Left lung (tissue), 14 donors: ENCODE measurements at places on chromosomes 1 and 21. TPM values are rescaled to one million over a fixed set of nuclear protein-coding genes. Genes with fewer than 3 reads are reported as not detected.

DNA sequence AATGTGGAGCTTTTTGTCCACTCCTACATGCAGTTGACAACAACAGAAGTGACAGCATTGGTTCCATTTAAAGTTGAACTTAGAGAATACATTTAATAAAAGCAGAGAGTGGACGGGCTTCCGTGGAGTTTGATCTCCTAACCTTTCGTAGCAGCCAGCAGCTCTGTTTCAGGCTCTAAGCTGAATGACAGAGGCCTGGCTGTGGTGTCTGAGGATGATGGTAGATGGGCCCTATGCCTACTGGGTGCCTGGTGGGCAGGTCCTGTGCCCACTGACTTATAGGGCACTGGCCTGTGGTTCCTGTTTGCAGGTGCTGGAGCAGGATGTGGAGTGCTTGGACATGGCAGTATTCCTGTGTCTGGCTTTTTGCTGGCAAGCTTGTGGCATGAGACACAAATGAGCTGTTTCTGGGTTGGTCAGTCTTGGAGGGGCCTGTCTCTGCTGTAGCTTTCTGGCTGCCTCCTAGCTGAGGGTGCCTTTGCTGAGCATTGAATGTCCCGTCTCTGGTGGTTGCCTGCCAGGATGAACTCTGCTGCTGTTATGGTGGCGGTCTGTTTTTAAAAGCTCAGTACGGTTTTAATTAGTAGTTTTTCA, 54.6 kb downstream of the PRDM2 start:
- DNase-seq, result no peak

- no peak for DNase-seq
These were observed 29.7 kb downstream of the MDM4 start for GRCh38 chr1:204545881-204546280.

GRCh38 chr1:200131551-200132125, 104.1 kb downstream of the NR5A2 start:
- no peak for DNase-seq

Gene C1orf94
- not detected for total RNA-seq
